ENCODE measurements at places on chromosomes 13 and 19.

- no peak for DNase-seq
Observed at GRCh38 chr19:6586726-6587092, 4.2 kb downstream of the CD70 start.

GRCh38 chr13:46387064-46387851, at the start of gene RUBCNL:
Gene RUBCNL, minus strand, starts transcription at chr13:46387252. Its CDS starts 14,777 bp downstream, at chr13:46372475.
- peak; percentile 18 for DNase-seq

- DNase-seq, result no peak
Observed at GRCh38 chr19:55067869-55068268, 4.9 kb upstream of the RDH13 start.

GRCh38 chr13:111542530-111543341, 222.3 kb downstream of the TEX29 start:
- DNase-seq, result no peak

DNA sequence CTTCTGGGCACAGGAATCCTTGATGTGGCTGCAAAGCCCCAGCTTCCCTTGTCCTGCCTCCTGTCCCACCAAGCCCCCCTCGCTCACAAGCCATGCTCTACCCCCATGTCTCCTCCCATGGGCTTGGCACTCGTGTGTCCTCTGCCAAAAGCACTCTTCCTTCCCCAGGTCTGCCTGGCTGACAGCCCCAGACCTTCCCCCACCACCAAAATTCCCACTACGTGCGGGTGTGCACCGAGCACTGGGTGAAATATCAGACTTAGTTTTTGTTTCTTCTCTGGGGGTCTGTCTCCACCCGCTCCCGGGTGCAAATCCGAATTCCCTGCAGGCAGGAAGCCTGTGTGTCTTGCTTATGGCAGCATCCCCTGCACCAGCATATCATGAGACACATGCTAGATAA, 5.9 kb upstream of the VSTM2B start:
- no peak for DNase-seq
